Left lung (tissue), 14 donors: ENCODE measurements at places on chromosomes 2 and 18. TPM values are rescaled to one million over a fixed set of nuclear protein-coding genes. Genes with fewer than 3 reads are reported as not detected.

Gene HAAO
- polyA plus RNA-seq = 29.4 TPM

Gene REG3G
- not detected for polyA plus RNA-seq

Gene DPP4
- polyA plus RNA-seq = 36.8 TPM

Gene GPAT2
- 3.7 TPM for polyA plus RNA-seq

Gene MAPRE2
- polyA plus RNA-seq = 55.2 TPM

DNA sequence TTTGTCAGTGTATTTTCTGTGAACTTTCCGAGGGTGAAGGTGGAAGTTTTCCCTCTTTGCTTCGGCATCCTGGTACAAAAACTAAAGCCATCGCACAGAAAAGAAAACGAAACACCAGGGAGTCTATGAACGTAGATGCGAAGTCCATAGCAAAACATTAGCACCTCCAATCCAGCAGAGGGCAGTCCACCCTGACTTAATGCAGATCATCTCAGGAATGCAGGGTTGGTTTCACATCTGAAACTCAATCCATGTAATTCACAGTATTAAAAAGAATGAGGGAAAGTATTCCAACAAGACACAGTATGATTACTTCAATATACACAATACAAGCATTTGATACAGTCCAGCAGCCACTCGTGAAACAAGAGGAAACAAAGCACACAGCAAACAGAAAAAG is 70.8 kb downstream of the RTP5 start:
- DNase-seq = no peak

DNA sequence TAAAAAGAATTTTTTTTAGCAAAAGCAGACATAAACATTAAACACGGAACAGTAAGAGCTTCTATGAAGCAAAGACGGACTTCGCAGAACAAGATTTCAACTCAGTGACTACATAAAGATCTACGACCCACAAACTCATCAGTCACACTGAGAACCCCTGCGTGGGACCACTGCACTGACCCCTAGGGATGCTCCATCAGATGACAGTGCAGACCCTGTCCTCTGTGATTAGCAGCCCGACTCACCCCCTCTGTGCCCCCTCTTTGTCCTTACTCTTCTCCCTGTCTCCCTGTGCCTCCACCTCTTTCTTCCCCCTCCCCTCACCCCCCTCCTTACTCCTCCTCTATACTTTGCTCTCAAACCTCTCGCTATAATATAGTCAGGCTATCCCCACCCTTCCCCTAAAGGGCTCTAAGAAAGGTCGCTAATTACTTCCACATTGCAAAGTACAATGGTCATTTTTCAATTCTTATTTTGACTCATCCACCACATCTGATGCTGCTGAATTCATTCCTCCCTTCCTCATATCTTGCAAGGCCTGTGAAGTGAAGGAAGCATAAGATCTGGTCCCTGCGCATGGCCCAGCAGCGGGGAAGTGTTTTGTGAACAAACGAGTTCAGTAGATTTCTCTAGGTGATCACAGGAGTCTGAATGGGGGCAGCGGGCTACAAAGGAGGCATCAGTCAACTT is 89.3 kb downstream of the CABYR start:
- no peak for DNase-seq

DNA sequence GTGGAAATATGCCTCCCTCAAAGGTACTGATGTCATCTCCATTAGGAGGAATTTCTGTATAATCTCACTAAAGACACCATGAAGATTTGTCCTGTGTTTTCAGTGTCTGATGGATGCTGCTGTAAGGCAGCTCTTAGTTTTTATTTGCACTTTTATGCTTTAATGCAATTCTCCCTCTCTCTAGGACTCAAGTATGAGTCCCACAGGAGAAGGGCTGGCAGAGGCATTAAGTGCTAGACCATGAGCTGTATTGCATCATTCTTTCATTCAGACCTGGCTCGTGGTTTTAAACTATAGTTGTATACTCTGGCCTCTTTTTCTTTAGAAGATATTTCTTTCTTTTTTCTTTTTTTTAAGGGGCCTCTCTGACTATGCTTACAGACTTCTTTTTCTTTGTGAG is 805.6 kb downstream of the DPP10 start:
- DNase-seq = no peak

- DNase-seq = no peak
Measured at GRCh38 chr2:236551471-236552211, 18.0 kb upstream of the ACKR3 start.

- DNase-seq = no peak
Measured at GRCh38 chr2:121343191-121343590, 58.2 kb upstream of the TFCP2L1 start.

- no peak for DNase-seq
Measured at GRCh38 chr2:239826376-239826775, 198.8 kb downstream of the NDUFA10 start.

GRCh38 chr2:225995796-225996461 is 596.4 kb downstream of the NYAP2 start:
- no peak for DNase-seq

GRCh38 chr2:68663371-68664156 is 20.2 kb downstream of the PROKR1 start:
- DNase-seq = no peak

DNA sequence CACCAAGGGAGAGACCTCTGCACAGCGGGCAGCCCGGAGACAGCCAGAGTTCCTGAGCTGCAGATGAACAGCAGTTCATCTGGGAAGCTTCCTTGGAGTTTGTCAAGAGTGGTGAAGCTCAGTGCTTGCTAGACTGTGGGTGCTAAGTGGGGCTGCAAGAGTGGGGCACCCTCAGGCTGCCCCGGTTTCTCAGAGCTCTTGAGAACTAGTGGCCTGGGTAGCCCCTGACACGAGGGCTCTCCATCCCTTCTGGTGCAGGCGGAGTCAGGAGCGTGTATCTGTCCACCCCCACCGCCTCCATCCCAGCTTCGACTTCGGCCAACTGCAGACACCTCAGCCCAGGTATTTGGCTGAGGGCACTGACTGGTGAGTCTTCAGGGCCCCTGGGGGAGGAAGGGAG is 222.0 kb downstream of the LOXHD1 start:
- no peak for DNase-seq

- DNase-seq = no peak
Measured at GRCh38 chr2:46921676-46922448, 6.3 kb upstream of the MCFD2 start.

DNA sequence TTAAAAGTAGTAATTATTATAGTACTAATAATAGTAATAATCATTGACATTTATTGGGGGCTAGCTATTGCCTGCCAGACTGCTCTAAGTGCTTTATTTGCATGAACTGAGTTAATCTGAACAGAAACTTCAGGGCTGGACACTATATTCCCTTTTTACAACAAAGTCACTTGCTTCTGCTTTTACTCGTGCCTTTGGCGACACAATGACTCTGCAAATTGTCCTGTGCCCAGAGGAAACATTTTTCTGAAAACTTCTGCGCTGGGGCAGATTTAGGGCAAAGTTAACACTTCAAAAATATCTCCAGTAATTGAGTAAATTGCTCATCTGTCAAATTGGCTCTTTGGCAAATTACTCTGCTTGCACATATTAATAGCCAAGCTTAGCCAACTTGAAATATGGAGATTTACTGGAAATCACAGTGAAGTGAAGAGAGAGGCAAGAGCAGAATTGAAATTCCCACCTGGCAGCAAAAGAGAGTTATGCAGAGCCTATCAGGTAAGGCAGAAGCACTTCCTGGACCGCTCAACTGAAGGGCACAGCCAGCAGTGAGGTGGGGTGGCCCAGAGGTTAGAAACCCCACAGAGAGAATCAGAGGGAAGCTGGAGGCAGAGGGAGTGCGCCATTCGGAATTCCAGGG is 36.3 kb downstream of the BMP10 start:
- no peak for DNase-seq

DNA sequence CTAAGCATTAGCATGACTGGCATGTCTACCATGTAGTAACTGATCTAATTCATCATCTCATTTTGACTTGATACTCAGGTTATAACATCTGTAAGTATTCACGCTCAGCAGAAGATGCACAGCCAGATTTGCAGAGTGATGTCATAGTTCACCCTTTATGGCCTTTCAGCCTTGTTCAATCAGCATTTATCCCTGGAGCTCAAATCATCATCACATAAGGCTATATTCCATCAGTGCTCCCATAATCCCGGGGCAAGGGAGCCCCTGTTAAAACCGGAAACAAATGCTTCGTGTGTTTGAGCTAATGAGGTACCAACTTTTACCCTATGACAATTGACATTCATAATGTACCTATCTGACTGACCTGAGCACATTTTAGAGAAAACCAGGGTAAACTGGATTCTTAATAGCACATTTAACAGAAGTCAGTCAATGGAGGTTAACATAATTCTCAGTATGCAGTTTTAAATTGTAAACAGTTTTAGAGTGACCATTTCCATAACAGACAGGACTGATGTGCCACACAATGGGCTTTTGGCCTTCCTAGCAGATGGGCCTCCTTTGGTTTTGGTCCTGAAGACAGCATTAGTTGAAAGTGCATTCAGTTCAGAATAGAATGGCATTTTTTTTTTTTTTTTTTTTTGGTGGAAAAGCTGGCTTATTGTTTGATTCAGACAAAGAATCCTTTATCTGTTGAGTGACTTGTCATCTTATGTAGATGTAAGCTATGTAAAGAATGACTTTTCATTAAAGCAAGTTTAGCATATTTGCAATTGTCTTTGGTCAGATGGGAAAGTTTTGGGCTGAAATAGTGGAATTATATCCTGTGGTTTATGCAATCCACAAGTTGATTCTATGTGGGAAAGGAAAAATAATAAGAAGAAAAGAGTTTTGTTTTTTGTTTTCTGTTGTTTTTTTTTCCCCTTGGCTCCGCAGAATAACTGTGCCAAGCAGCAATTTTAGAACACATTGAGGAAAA is 866.0 kb upstream of the ACVR2A start:
- no peak for DNase-seq

DNA sequence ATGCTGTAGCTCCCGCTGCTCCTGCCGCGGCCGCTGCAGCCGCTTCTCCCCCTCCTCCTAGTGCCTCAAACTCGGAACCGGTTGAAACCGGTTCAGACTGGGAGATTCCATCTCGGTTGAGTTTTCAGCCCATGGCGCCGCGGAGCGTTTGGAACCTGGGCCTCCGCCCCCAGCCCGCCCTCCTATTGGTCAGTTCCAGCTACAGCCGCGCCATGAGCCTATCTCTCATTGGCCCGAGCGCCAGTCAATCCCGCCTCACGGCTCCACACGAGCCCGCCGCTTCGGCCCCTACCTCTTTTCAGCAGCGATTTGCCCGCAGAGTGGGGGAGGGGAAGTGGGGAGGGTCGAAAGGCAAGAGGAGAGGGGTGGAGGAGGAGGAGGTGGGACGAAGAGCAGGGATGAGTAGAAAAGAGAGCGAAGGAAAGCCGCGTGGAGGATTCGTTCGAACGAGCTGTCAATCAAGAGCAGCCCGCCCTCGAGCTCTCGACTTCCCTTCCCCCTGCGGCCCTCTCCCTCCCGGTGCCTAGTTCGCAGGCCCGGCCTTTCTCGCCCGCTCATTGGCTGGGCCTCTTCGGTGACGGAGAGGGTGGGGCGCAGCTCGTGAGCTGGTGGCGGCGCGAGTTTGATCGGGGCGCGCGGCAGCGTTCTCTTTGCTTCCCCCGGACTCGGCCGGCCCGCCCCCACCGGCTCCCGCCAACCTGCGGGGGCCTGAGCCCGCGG is at the start of gene XPO1:
XPO1 (minus strand) TSS at position 157 of the 720 bp plus-strand sequence. CDS start 4,459 bp downstream, outside the sequence.
- DNase-seq = peak; percentile 100

DNA sequence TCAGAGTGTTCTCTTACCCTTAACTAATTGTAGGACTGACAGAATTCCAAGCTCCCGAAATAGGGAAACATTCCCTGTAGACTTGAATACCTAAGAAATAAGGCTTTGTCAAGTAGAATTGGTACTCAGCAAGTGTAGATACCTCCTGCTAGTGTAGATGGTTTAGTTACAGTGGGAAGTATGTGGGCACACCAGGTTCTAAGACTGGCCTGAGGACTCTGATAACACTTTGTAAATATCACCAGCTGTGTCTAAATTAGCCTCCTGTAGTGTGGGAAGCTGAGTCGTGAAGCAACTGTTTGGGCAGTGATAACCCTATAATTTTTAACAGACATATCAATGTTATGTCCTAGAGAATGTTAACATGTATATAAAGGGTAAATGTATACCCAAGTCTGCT is 304.5 kb downstream of the SLC8A1 start:
- no peak for DNase-seq

- DNase-seq = no peak
Measured at GRCh38 chr18:36083729-36084128, 16.4 kb upstream of the RPRD1A start.

GRCh38 chr18:12238826-12239225 is 15.3 kb upstream of the CIDEA start:
- no peak for DNase-seq

DNA sequence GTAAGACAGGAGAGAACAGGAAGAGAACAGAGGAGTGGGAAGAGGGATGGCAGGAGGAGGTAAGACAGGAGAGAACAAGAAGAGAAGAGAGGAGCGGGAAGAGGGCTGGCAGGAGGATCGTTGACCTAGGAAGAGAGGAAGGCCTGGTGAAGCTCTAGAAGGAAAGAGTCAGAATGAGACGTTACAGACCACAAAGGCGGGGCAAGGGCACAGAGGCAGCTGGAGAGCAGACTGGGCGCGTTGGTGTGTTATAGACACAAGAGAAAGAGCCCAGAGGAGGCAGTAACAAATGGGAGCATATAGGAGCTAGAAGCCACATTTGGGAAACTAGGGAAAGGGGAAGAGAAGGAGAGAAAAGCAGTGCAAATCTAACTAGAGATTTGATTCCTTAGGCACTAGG is 26.6 kb downstream of the PTRHD1 start:
- no peak for DNase-seq
